Calu3 (cell line): ENCODE measurements at places on chromosomes 2 and 18. TPM values are rescaled to one million over a fixed set of nuclear protein-coding genes. Genes with fewer than 3 reads are reported as not detected.

SP140 gene
- 10.9 and 13.0 TPM in 2 replicates for total RNA-seq

CPO gene
- total RNA-seq: 0.40 TPM in 1 of 2 replicates, not detected in the other

BOK gene
- total RNA-seq: 30.1 and 35.0 TPM in 2 replicates

MALL gene
- total RNA-seq: 51.5 and 72.6 TPM in 2 replicates

INPP1 gene
- total RNA-seq: 23.1 and 30.1 TPM in 2 replicates

DNA sequence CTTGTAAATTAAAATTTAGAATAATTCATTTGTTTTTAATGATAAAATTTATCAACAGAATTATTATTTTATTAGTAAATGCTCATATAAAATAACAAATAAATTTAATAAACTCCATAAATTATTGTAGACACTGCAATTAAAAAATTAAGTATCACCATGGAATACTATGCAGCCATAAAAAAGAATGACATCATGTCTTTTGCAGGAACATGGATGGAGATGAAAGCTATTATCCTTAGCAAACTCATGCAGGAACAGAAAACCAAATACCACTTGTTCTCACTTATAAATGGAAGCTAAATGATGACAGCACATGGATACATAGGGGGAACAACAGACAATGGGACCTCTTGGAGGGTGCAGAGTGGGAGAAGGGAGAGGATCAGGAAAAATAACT is 29.7 kb upstream of the DSG3 start:
- no peak overlapping the region for H3K27ac ChIP-seq
- H3K27me3 ChIP-seq: no peaks in the 10 kb centered on the region
- peaks cover 14% of the 10 kb centered on the region for H3K4me1 ChIP-seq
- H3K4me3 ChIP-seq: no peak overlapping the region
- no peak for DNase-seq

GRCh38 chr2:29400930-29401653 is 285.9 kb downstream of the CLIP4 start:
- H3K4me1 ChIP-seq: no peaks in the 10 kb centered on the region
- DNase-seq: no peak
- no peaks in the 10 kb centered on the region for H3K36me3 ChIP-seq
- no peak overlapping the region for H3K27ac ChIP-seq
- H3K4me3 ChIP-seq: no peak overlapping the region

GRCh38 chr2:174007010-174007409 is 41.8 kb upstream of the SP3 start:
- H3K27me3 ChIP-seq: no peaks in the 10 kb centered on the region
- no peaks in the 10 kb centered on the region for H3K36me3 ChIP-seq
- no peak for DNase-seq
- H3K4me1 ChIP-seq: peaks cover 25% of the 10 kb centered on the region

- H3K4me3 ChIP-seq: peak within 1 kb of the TSS; percentile 97
- peaks cover 14% of the 10 kb centered on the region for H3K36me3 ChIP-seq
- no peaks in the 10 kb centered on the region for H3K27me3 ChIP-seq
- H3K4me1 ChIP-seq: no peaks in the 10 kb centered on the region
- H3K27ac ChIP-seq: peak within 1 kb of the TSS; percentile 89
Measured at GRCh38 chr2:233566141-233566956, at the start of gene USP40. TSS of gene USP40 (minus strand) at chr2:233566782. CDS start at chr2:233565554, 1,228 bp downstream.

DNA sequence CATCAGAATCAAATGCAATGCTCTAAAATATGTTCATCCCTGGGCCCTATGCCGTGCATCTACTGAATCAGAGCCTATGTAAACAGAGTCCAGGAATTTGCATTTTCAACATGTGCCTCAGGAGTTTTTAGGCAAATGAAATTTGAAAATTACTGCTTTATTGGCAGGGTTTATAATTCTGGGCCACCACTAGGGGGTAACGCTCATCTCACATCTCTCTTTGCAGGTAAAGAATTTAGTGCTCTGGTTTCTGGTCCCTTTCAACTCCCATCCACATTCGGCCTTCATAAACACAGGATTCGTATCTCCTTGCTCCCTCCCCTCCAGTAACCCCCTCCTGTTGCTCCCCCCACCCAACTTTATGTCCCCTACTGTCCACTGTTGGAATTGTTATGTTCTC is 49.3 kb downstream of the LYPD6B start:
- H3K4me3 ChIP-seq: no peak overlapping the region
- peak; percentile 13 for DNase-seq
- H3K27ac ChIP-seq: no peak overlapping the region

GRCh38 chr2:208033701-208034502 is 8.6 kb upstream of the PLEKHM3 start:
- H3K27me3 ChIP-seq: no peaks in the 10 kb centered on the region
- H3K36me3 ChIP-seq: peaks cover 5% of the 10 kb centered on the region
- H3K27ac ChIP-seq: peak overlapping the region; percentile 55
- DNase-seq: peak; percentile 78

GRCh38 chr2:237427769-237428506 is 14.0 kb upstream of the COL6A3 start:
- DNase-seq: no peak
- no peaks in the 10 kb centered on the region for H3K36me3 ChIP-seq
- no peak overlapping the region for H3K4me3 ChIP-seq
- peaks cover 23% of the 10 kb centered on the region for H3K4me1 ChIP-seq
- no peak overlapping the region for H3K27ac ChIP-seq
